ENCODE measurements at places on chromosomes 5 and 9. TPM values are rescaled to one million over a fixed set of nuclear protein-coding genes. Genes with fewer than 3 reads are reported as not detected.

The DAB2IP gene
- total RNA-seq = 52.6 TPM

GRCh38 chr9:124256517-124257069 is 1.2 kb upstream of the NEK6 start:
- no peak for DNase-seq

The AHRR gene
- total RNA-seq = 4.5 TPM

The MYOT gene
- not detected for total RNA-seq

The ZFP2 gene
- 2.0 TPM for total RNA-seq

The NUTM2F gene
- 0.55 TPM for total RNA-seq

All from WTC11 (cell line).